Kidney (tissue), 22 donors: ENCODE measurements at places on chromosomes 5 and 9. TPM values are rescaled to one million over a fixed set of nuclear protein-coding genes. Genes with fewer than 3 reads are reported as not detected.

The NPDC1 gene
- 80.2 TPM for polyA plus RNA-seq

The FCN2 gene
- 2.8 TPM for polyA plus RNA-seq

The UBTD2 gene
- 12.9 TPM for polyA plus RNA-seq

The IFNA21 gene
- polyA plus RNA-seq: not detected

The GRAMD2B gene
- 18.4 TPM for polyA plus RNA-seq

The C5orf34 gene
- polyA plus RNA-seq: 0.71 TPM

The FOXE1 gene
- not detected for polyA plus RNA-seq

The TNFSF8 gene
- 0.43 TPM for polyA plus RNA-seq

The PCDHGB1 gene
- polyA plus RNA-seq: 0.37 TPM

The CD72 gene
- 2.3 TPM for polyA plus RNA-seq

DNA sequence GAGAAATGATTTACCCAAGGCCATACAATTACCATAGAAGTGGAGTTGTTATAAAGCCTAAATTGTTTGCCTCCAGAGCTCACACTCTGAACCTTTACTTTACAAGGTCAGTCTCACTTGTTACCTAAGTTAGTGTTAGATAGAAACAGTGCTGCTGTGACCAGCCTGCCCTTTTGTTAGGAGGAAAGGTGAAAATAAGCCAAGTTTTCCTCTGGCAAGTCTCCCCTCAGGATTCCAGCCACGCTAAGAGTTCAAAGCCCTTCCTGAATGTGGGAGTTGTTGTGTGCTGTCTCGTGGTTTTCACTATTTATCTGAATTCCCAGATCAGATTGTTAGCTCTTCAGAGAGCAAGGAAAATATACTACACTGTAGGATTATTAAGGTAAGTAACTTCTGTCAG, 260.0 kb downstream of the SGCD start:
- DNase-seq: no peak

DNA sequence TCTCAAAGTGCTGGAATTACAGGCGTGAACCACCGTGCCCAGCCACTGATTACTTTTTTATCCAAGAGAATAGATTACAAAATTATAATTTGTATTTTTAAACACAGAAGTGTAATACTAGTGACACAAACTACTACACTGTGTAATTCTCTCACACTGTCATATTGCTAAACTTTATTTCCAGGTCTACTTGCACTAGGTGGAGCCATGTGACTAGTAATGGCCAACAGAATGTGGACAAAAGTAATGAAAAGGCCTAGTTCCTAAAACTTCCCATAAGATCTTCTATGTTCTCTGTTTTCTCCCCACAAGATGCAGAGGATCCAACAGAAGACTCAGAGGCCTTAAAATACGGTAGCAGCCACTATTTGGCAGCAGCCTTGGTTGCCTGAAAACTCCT, 27.3 kb downstream of the NADK2 start:
- DNase-seq: no peak

DNA sequence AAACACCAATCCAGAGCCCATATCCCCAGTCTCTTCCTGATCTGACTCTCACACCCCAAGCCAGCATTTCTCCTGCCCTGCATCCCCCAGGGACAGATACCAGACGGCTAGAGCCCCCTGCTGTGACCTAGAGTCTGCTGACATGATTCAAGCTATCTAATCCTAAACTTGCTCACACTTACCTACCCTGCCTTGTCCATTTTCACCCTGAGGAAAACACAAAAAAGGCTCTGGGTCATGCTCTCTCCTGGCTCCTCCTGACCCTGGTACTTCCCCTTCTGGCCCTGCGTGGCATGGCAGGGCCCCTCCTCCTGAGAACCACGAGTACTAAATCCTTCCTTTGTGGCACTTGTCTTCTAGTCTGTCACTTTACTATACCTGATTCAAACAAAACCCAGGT, 2.8 kb upstream of the ARRDC1 start:
- no peak for DNase-seq

DNA sequence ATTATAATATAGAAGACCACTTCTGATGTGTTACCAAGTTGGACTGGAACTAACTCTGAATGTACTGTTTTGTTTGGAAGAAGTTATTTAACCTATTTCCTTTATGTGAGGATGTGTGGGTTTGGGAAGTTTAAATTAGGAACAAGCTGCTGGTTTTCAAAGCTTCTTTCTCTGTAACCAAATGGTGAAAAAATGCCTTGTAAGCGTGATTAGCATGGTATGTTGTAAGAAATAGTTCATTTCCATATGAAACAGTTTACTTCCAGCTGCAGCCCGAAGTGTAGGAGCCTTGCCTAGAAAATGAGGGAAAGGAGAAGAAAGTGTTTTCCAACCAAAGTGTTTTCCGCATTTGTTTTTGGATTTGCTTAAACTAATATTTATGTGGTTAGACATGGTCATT, 36.0 kb downstream of the TTC1 start:
- no peak for DNase-seq

DNA sequence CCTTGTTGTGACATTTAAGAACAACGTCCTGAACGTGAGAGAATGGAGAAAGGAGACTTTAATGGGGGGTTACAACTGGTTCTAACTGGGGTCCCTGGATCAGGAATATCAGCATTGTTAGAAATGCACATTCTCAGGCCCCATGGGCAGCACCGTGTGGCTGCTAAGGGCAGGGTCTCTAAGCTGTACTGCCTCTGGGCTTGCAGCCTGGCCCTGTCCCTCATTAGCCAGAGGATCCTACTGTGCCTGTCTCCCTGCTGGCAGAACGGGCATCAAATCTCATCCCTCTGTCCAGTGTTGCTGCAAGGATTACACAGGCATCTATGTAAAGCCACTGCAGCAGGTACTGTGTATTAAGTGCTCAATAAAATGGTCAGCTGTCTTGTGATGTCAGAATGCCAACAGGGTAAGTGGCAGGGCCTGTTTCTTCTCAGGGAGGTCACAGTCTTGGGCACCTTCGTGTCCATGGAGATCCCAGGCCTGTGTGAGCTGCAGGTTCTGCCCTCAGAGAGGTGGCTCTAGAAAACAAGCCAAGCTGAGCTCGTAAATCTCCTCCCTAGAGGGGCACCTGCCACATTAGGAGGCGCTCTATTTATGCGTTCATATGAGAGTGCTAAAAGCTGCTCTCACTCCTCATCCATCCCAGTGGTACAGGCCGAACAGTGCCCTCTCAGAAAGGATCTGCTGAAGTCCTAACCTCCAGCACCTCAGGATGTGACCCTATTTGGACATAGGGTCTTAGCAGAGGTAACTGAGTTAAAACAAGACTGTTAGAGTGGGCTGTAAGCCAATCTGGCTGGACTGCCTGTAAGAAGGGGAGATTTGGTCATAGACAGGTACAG, 210.5 kb downstream of the GADD45G start:
- no peak for DNase-seq

DNA sequence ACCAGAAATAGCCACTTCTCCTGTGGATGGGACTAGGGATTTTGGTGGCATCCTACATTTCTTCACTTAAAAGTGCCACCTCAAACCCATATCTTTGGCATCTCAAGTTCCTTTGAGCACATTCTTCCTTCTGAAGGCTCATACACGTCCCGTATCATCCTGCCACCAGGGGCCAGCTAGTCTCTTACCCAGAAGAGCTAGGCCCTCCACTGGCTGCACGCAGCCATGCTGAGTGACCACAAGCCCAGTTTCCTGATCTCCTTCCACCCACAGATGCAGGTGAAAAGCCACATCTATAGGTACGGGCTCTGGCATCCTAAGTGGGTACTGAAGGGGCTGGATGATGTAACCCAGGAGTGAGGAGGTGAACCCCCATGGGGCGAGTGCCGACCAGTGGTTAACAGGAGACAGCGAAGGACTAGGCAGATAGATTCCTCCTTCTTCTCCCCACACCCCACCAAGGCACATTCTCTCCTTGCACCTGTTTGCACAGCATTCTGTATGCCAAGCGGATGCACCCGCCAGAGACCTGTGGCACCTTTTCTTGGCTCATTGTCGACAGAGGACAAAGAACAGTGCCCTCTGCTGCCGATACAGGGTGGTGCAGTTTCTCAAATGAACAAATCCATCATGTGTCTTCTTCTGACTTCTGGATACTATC, 14.4 kb upstream of the SCGB3A1 start:
- DNase-seq: peak; percentile 63

DNA sequence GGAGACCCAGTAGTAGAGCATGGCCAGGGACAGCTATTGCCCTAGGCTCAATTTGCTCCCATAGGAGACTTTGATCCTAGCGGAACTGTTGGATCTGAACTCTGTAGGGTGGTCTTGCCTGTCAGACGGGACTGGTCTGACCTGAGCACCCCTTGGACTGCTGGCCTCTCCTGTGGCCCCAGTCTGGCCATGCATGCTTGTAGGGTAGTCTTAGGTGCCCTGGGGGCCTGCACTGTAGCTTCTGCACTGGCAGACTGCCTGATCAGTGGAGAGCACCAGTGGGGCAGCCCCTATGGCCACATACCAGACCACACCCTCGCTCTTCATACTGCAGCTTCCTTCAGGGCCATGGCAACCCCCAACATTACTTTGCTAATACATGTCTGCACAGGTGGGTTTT, 396.1 kb upstream of the GRAMD2B start:
- DNase-seq: no peak

DNA sequence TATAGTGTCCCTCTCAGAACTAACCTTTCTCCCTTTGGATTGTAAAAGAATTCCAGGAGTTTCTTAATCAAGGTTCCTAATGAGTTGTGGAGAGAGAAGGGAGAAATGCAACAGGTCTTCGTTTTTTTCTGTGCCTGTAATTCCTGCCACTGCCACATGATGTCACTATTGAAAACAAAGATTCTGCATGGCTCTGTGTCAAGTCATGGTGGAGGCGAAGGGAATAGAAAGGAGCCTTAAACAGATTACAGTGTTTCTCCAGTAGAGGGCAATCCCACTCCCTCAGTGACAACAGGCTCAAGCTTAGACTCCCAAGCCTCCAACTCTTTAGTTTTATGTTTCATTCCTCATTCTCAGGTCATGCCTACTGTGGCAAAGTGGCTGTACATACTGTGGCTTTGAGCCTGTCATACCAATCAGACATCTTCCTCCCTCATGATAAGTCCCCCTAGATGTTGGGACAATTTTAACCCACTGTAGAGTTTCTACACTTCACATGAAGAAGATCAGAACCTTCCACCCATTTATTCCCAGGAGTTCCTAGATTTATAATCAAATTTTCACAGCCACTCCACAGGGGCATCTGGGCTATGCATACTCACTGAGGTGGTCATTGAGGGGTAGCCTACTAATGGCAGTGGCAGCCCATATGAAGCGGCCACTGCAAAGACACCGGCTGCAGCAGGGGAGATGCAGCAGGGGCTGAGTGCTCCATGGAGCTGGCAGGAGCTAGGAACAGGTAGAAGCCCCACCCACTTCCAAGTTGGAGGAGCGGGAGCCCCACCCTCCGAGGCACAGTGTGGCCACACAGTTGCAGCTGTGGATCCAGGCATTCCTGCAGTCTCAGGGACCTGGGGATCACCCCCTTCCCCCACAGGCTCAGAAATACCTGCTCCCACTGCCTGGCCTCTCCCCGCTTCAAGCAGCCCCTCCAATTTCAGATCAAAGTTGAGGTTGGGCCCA, 97.4 kb upstream of the TRIM32 start:
- no peak for DNase-seq

DNA sequence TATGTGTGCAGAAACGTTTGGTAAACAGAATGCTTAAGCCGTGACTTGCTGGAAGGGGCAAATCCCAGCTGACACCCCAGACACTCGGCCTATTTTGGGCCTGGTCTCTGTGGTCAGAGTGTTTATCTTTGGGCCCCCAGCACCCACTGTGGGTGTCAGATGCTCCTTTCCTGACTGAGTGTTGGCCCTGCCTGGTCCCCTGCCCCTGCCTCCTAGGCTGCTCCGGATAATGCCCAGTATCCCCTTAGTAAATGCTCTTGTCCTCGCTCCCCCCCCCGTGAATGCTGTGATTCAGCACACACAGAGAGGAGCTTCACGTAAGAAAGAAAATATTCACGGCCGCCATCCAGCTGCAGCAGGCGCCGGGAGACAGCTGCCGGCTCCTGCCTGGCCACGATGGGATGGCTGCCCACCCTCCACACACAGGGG, 11.3 kb upstream of the ANGPTL2 start:
- DNase-seq: peak; percentile 50

DNA sequence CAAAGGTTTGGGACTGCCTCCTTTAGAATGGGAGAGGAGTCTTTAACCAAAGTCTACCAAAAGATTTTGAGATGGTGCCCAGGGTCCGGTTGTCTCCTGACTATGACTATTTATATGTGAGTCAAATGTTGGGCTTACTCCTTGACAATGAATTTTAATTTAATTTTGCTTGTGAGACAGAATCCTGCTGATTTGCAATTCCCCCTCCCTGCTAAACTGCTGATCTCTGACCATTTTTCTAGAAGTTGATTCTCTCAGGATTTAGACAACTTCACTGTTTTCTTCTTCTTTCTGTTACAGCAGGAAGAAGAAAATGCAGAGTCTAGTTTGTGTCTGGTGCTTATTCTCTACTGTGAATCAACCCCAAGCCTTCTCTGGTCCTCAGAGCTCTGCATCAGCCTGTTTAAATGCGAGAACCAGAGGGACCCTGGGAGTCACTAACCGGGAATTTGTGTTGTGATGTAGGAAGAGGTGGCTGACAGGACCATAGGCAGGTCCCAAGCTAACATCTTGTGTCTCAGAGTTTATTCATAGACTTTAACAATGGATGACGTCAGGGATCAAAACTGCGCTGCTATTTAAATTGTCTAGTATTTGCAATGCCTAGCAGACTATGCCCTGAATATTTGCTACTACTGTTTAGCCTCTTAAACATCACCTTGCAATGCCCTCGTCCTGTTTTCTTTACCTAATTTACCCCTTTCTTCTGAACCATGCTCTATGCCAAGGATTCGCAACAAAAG, 124.0 kb upstream of the TAF11L2 start:
- no peak for DNase-seq
